Activated CD8-positive, alpha-beta T cell treated with anti-CD3 and anti-CD28 coated beads, Interleukin-2, amount 10 ng/mL, durations not matched to agents 7 days and 5 days (primary cell): ENCODE measurements at places on chromosomes 13 and 19.

- no peak overlapping the region for H3K27ac ChIP-seq
- H3K4me1 ChIP-seq: no peaks in the 10 kb centered on the region
- DNase-seq: no peak
- no peaks in the 10 kb centered on the region for H3K36me3 ChIP-seq
- no peaks in the 10 kb centered on the region for H3K27me3 ChIP-seq
- no peak overlapping the region for H3K4me3 ChIP-seq
Observed at GRCh38 chr13:53788286-53788685, 759.7 kb downstream of the OLFM4 start.

DNA sequence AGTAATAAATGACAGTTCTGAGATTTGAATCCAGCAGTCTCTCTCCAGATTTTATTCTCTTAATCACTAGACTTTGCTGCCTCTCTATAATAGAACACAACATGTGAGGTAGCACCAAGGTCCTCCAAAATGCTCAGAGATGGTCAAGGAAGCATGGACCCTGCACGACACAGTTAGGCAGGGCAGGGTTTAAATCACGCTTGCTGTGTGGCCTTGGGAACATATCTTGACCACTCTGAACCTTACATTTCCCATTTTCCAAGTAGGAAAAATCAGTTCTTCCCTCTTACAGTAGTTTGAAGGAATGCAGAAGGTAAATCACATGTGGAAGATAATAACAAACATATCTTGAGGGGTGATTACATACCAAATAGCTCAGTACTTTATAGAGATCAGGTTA, 6.3 kb downstream of the SYT3 start:
- no peaks in the 10 kb centered on the region for H3K4me1 ChIP-seq
- DNase-seq: no peak
- no peaks in the 10 kb centered on the region for H3K36me3 ChIP-seq
- H3K27me3 ChIP-seq: peaks cover 17% of the 10 kb centered on the region
- H3K4me3 ChIP-seq: no peak overlapping the region
- H3K27ac ChIP-seq: no peak overlapping the region

- DNase-seq: no peak
- H3K36me3 ChIP-seq: no peaks in the 10 kb centered on the region
- no peak overlapping the region for H3K27ac ChIP-seq
- H3K27me3 ChIP-seq: no peaks in the 10 kb centered on the region
- no peak overlapping the region for H3K4me3 ChIP-seq
- no peaks in the 10 kb centered on the region for H3K4me1 ChIP-seq
Observed at GRCh38 chr13:71770710-71771109, 96.3 kb downstream of the DACH1 start.

DNA sequence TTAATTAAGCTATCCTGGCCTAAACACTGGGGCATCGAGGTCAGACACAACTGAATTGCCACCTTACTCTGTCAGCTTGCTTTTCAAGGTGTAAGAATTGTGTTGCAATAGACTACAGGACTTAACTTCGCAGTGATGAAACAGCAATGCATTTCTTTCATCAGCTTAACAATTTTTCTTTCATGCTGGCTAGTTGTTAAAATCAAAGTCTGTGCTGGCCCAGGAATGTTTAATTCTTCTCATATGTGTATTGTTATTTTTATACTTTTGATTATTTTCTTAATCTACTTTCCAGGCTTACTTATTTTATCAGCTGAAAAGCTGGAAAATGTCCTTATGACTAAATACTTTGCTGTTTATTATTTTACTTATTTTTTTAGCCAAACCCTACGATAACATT, 79.7 kb downstream of the EFNB2 start:
- no peak overlapping the region for H3K27ac ChIP-seq
- no peak overlapping the region for H3K4me3 ChIP-seq
- H3K36me3 ChIP-seq: no peaks in the 10 kb centered on the region
- no peaks in the 10 kb centered on the region for H3K4me1 ChIP-seq

DNA sequence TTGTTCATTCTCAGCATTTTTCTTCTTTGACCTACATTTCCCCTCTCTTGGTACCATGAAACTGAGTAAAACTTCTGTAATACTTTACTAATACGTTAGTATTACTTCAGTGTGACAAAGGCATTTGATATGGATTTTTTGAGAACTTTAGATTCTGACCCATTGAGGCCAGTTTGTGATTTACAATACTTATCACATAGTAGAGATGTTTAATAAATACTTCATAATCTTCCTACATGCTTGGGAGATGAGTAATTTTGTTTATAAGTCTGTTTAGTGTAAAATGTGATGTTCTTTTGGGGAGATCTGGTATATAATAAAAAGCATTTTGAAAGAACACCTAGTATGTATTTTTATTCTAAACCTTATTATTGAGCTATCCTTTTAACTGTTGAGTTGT, 29.7 kb downstream of the GTF2F2 start:
- H3K4me3 ChIP-seq: no peak overlapping the region
- no peaks in the 10 kb centered on the region for H3K4me1 ChIP-seq
- peaks cover 19% of the 10 kb centered on the region for H3K36me3 ChIP-seq
- no peak for DNase-seq

GRCh38 chr13:109255141-109255856, 531.1 kb downstream of the IRS2 start:
- DNase-seq: no peak
- H3K4me1 ChIP-seq: no peaks in the 10 kb centered on the region
- H3K27me3 ChIP-seq: no peaks in the 10 kb centered on the region

GRCh38 chr19:33325920-33326319, 23.6 kb upstream of the CEBPA start:
- no peak overlapping the region for H3K4me3 ChIP-seq
- H3K27me3 ChIP-seq: peaks cover 8% of the 10 kb centered on the region
- DNase-seq: no peak
- no peaks in the 10 kb centered on the region for H3K4me1 ChIP-seq
- no peaks in the 10 kb centered on the region for H3K36me3 ChIP-seq

GRCh38 chr13:30689752-30690151, 45.6 kb upstream of the ALOX5AP start:
- H3K36me3 ChIP-seq: peaks cover 3% of the 10 kb centered on the region
- peak overlapping the region; percentile 43 for H3K27ac ChIP-seq
- H3K4me3 ChIP-seq: no peak overlapping the region
- H3K4me1 ChIP-seq: peaks cover 20% of the 10 kb centered on the region

DNA sequence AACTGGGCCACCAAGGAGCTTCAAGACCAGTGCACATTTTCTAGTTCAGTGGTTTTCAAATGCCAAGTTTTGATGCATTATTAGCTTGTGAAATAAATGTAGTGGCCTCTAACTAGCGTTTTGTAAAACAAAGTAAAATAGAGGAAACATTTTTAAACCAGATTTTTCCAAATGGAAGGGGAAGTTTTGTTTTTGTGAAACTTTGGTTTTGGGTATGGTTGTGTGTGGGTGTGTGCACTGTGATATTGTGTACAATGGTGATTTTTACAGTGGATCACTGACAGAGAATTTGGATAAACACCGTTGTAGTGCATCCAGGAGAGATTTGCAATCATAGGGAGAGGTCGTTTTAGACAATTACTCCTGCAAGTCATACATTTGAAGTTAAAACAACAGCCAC, 108.9 kb downstream of the SLC7A1 start:
- no peaks in the 10 kb centered on the region for H3K4me1 ChIP-seq
- H3K4me3 ChIP-seq: no peak overlapping the region
- no peaks in the 10 kb centered on the region for H3K27me3 ChIP-seq
- H3K27ac ChIP-seq: no peak overlapping the region
- H3K36me3 ChIP-seq: no peaks in the 10 kb centered on the region

DNA sequence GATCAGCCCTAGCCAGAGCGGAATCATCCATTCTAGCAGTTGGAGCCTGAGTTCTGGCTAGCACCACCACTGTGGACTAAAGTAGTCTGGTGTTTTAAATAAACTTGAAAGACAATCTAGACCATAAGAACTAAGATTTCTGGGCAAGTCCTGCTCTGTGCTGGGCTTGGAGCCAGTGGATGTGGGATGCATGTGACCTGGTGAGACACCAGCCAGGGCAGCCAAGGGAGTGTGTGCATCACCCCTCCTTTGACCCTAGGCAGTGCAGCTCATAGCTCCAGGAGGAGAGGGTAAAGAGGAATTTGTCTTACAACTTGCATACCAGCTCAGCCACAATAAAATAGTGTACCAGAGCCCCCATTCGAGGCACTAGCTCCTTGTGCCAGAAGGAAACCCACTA, 21.0 kb downstream of the ITGBL1 start:
- DNase-seq: no peak
- no peak overlapping the region for H3K4me3 ChIP-seq
- no peak overlapping the region for H3K27ac ChIP-seq
- H3K4me1 ChIP-seq: no peaks in the 10 kb centered on the region
- H3K36me3 ChIP-seq: no peaks in the 10 kb centered on the region
- no peaks in the 10 kb centered on the region for H3K27me3 ChIP-seq

GRCh38 chr13:20151612-20152011, 9.2 kb downstream of the GJA3 start:
- DNase-seq: no peak

GRCh38 chr19:29271911-29272310, 59.0 kb upstream of the UQCRFS1 start:
- no peak overlapping the region for H3K27ac ChIP-seq
- DNase-seq: no peak
- H3K36me3 ChIP-seq: no peaks in the 10 kb centered on the region
- H3K4me3 ChIP-seq: no peak overlapping the region
- H3K4me1 ChIP-seq: peaks cover 2% of the 10 kb centered on the region

- H3K27ac ChIP-seq: no peak overlapping the region
- H3K27me3 ChIP-seq: no peaks in the 10 kb centered on the region
- no peaks in the 10 kb centered on the region for H3K36me3 ChIP-seq
- H3K4me3 ChIP-seq: no peak overlapping the region
Observed at GRCh38 chr13:62747629-62748028, 1332.0 kb upstream of the PCDH20 start.

GRCh38 chr19:18098891-18099622, 1.5 kb downstream of the MAST3 start:
- no peaks in the 10 kb centered on the region for H3K36me3 ChIP-seq
- peak; percentile 56 for DNase-seq
- peak overlapping the region; percentile 82 for H3K4me3 ChIP-seq
- H3K27ac ChIP-seq: no peak overlapping the region

- no peak overlapping the region for H3K4me3 ChIP-seq
- H3K36me3 ChIP-seq: no peaks in the 10 kb centered on the region
- no peaks in the 10 kb centered on the region for H3K27me3 ChIP-seq
- H3K4me1 ChIP-seq: peaks cover 7% of the 10 kb centered on the region
Observed at GRCh38 chr19:32988724-32989123, 16.7 kb downstream of the FAAP24 start.

GRCh38 chr19:52603558-52604207, 33.6 kb downstream of the ZNF701 start:
- peaks cover 40% of the 10 kb centered on the region for H3K4me1 ChIP-seq
- no peaks in the 10 kb centered on the region for H3K27me3 ChIP-seq
- H3K27ac ChIP-seq: no peak overlapping the region
- peaks cover 70% of the 10 kb centered on the region for H3K36me3 ChIP-seq
- no peak for DNase-seq

DNA sequence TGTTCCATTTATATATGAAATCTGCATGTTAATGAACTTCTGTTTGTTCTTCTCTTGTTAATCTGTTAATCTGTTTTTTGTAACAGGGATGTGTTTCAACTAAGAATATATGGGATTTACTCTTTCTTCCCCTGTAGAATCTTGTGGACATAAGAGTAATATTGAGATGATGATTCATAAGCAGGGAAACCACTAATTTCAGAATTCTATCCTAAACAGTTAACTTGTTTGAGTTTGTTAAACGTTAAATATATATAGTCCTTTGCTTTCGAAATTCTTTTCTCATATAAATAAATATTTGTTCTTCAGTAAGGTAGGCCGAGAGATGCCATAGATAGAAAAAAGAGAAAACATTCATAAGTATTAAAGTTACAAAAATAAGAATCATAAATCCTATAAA, 1052.2 kb upstream of the SPRY2 start:
- H3K27me3 ChIP-seq: no peaks in the 10 kb centered on the region
- H3K4me1 ChIP-seq: no peaks in the 10 kb centered on the region
- DNase-seq: no peak
- H3K27ac ChIP-seq: no peak overlapping the region
- H3K4me3 ChIP-seq: no peak overlapping the region

- no peaks in the 10 kb centered on the region for H3K4me1 ChIP-seq
- H3K27me3 ChIP-seq: peaks cover 14% of the 10 kb centered on the region
- no peak for DNase-seq
Observed at GRCh38 chr13:97934590-97934989, 18.9 kb upstream of the IPO5 start.

- H3K4me3 ChIP-seq: no peak overlapping the region
- no peaks in the 10 kb centered on the region for H3K36me3 ChIP-seq
- H3K27me3 ChIP-seq: peaks cover 4% of the 10 kb centered on the region
- no peak for DNase-seq
- H3K4me1 ChIP-seq: no peaks in the 10 kb centered on the region
Observed at GRCh38 chr13:43528992-43529391, 257.8 kb downstream of the ENOX1 start.

DNA sequence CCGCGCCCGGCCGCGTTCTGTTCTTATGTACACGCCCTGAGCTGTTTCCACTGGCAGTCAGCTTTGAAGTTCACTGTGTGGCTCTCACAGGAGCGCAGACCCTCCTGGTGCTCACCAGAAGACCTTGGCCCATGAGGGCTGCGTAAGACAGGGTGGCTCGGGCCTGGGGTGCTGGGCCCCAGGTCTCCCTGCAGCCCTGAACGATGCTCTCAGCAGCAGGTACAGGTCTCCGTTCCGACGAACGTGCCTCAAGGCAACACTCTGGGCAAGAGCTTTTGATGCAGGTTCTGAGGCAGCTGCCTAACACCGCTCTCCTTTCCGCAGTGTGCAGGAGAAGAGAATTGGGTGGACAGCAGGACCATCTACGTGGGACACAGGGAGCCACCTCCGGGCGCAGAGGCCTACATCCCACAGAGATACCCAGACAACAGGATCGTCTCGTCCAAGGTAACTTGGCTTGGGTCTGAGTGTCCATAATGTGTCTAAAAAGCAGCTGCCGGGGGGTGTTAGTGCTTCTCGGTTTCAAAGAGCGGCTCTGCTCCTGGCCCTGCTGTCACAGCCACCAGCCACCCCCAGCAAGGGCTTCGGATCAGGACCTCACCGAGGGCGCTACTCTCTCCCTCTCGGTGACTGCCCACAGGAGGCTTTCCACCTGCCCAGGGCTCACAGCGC, 95.1 kb downstream of the ATP11A start:
- H3K27me3 ChIP-seq: no peaks in the 10 kb centered on the region
- H3K27ac ChIP-seq: no peak overlapping the region
- H3K4me3 ChIP-seq: no peak overlapping the region
- no peaks in the 10 kb centered on the region for H3K4me1 ChIP-seq
- DNase-seq: no peak

GRCh38 chr13:113552786-113553434, 31.6 kb upstream of the TFDP1 start:
- no peaks in the 10 kb centered on the region for H3K4me1 ChIP-seq
- no peak overlapping the region for H3K27ac ChIP-seq
- no peaks in the 10 kb centered on the region for H3K36me3 ChIP-seq
- DNase-seq: no peak
- H3K4me3 ChIP-seq: no peak overlapping the region

GRCh38 chr13:66154976-66155375, 1075.2 kb downstream of the PCDH9 start:
- no peaks in the 10 kb centered on the region for H3K36me3 ChIP-seq
- no peaks in the 10 kb centered on the region for H3K27me3 ChIP-seq
- no peak for DNase-seq
